ENCODE measurements at places on chromosomes 5 and 9. TPM values are rescaled to one million over a fixed set of nuclear protein-coding genes. Genes with fewer than 3 reads are reported as not detected.

DNA sequence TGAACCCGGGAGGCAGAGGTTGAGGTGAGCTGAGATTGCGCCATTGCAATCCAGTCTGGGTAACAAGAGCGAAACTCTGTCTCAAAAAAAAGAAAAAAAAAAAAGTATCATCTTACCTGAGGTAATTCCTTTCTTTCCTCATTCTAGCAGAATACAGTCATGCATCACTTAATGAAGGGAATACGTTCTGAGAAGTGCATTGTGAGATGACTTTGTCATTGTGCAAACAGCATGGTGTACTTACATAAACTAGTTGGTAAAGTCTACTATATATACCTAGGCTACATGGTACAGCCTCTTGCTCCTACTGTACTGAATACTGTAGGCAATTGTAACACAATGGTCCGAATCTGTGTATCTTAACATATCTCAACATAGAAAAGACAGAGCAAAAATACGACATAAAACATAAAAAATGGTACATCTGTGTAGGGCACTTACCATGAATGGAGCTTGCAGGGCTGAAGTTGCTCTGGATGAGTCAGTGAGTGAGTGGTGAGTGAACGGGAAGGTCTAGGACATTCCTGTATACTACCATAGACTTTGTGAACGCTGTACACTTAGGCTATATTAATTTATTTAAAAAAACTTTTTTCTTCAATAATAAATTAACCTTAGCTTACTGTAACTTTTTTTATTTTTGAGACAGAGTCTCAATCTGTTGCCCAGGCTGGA, 100.4 kb downstream of the GLDC start:
- no peak for DNase-seq
- H3K36me3 ChIP-seq = no peaks in the 10 kb centered on the region
- no peak overlapping the region for H3K27ac ChIP-seq
- H3K4me1 ChIP-seq = no peaks in the 10 kb centered on the region
- H3K4me3 ChIP-seq = no peak overlapping the region
- no peaks in the 10 kb centered on the region for H3K27me3 ChIP-seq

GRCh38 chr5:3612591-3613042, 17.0 kb downstream of the IRX1 start:
- no peak overlapping the region for H3K27ac ChIP-seq
- H3K36me3 ChIP-seq = no peaks in the 10 kb centered on the region
- no peak for DNase-seq
- H3K27me3 ChIP-seq = no peaks in the 10 kb centered on the region
- no peaks in the 10 kb centered on the region for H3K4me1 ChIP-seq
- H3K4me3 ChIP-seq = no peak overlapping the region

The KCNMB1 gene
- polyA plus RNA-seq = 1.2 TPM

GRCh38 chr5:149210968-149211490, 60.6 kb upstream of the AFAP1L1 start:
- H3K36me3 ChIP-seq = no peaks in the 10 kb centered on the region
- no peak overlapping the region for H3K4me3 ChIP-seq
- no peaks in the 10 kb centered on the region for H3K27me3 ChIP-seq

DNA sequence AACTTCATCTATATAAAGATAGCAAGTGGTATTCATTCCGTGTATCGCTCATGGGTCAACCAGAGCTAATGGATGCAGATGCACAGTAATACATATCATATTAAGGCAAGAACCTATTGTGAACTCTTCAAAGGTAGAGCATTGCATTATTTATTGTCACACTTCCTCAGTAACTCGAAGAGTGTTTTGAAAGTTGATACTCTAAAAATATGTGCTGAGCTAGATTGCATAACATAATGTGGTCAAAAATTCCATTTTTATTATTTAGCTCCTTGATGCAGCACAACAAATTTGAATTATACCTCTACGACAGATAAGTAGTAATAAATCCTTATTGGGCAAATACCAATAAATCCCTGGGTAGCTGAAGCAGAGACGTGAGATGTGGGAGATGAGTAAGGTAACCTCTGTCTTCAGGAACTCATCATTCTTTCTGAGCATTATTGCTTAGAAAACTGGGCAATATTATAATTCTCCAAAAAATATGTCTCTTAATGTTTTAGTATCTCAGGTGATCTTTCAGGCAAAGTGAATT, 70.3 kb downstream of the CDH18 start:
- H3K36me3 ChIP-seq = no peaks in the 10 kb centered on the region
- no peaks in the 10 kb centered on the region for H3K27me3 ChIP-seq
- H3K27ac ChIP-seq = no peak overlapping the region
- H3K4me3 ChIP-seq = no peak overlapping the region
- DNase-seq = no peak

The EIF4E1B gene
- polyA plus RNA-seq = not detected

DNA sequence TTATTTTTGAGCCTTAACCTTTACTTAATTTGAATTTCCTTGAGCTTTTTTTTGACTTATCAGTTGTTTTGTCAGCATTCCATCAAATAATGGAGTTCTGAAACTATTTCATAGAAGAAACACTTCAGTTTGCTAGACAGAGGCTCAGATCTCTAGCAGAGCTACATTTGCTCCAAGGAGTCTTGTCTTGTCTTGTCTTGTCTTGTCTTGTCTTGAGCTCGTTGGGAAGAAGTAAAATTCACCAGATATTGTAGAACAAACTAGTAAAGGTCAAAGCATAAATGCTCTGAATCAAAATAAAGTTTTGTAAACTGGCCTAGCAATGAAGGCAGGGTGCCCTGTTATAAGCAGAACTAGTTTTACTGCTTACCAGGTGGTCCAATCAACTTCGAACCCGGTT, 33.5 kb downstream of the RAB24 start:
- H3K4me3 ChIP-seq = no peak overlapping the region
- no peak for DNase-seq
- no peak overlapping the region for H3K27ac ChIP-seq
- H3K36me3 ChIP-seq = peaks cover 12% of the 10 kb centered on the region
- peaks cover 5% of the 10 kb centered on the region for H3K4me1 ChIP-seq

- no peak overlapping the region for H3K27ac ChIP-seq
- no peaks in the 10 kb centered on the region for H3K27me3 ChIP-seq
- H3K36me3 ChIP-seq = no peaks in the 10 kb centered on the region
- no peaks in the 10 kb centered on the region for H3K4me1 ChIP-seq
- no peak overlapping the region for H3K4me3 ChIP-seq
Observed at GRCh38 chr9:84397151-84397728, 56.7 kb upstream of the SLC28A3 start.

- H3K36me3 ChIP-seq = peaks cover 10% of the 10 kb centered on the region
- H3K4me1 ChIP-seq = peaks cover 18% of the 10 kb centered on the region
Observed at GRCh38 chr5:80654054-80654390, 430 bp upstream of the MSH3 start.

All from sigmoid colon (tissue), 7 donors.